Renal pelvis (tissue), 12 donors: ENCODE measurements at places on chromosomes 16 and 17. TPM values are rescaled to one million over a fixed set of nuclear protein-coding genes. Genes with fewer than 3 reads are reported as not detected.

- DNase-seq, result no peak
These were observed 700 bp downstream of the MFAP4 start for GRCh38 chr17:19386051-19386929.

- no peak for DNase-seq
These were observed 138.8 kb downstream of the PRKCA start for GRCh38 chr17:66441101-66441661.

DNA sequence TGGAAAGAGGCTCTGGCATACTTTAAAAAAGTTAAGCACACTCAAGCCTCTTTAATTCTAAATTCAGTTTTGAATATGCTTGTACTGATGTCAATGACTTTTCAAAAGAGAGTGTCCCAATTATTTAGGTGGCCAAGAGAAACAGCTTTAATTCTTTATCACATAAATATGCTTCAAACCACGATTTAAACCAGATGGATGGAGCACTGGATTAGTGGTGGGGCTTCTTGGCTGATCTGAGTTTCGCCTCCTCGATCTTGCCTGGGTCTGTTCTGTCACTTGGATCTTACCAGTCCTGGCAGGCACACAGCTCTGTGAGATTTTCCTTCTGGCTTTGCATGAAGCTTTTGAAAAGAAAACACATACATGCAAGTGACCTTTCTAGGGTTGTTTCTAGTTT, 467.8 kb downstream of the MAF start:
- DNase-seq, result peak; percentile 86

- DNase-seq, result no peak
These were observed 77.6 kb upstream of the KSR1 start for GRCh38 chr17:27378482-27379175.

The LRRC46 gene
- polyA plus RNA-seq, result 4.1 TPM

- no peak for DNase-seq
These were observed 5.0 kb downstream of the SOST start for GRCh38 chr17:43753493-43754129.

DNA sequence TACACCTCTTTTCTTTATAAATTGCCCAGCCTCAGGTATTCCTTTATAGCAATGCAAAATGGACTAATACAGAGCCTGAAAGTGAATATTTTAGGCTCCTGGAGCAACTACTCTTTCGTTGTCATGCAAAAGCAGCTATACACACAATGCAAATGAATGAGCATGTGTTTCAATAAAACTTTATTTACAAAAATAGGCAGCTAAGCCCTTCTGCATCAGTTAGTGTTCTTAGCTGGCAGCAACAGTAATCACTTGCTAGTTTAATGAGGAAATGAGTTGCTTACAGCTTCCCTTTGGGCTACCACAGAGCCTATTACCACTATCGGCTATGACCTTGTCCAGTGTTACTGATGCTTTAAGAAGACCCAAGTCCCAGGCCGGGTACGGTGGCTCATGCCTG, 402.9 kb downstream of the XYLT1 start:
- DNase-seq, result no peak

DNA sequence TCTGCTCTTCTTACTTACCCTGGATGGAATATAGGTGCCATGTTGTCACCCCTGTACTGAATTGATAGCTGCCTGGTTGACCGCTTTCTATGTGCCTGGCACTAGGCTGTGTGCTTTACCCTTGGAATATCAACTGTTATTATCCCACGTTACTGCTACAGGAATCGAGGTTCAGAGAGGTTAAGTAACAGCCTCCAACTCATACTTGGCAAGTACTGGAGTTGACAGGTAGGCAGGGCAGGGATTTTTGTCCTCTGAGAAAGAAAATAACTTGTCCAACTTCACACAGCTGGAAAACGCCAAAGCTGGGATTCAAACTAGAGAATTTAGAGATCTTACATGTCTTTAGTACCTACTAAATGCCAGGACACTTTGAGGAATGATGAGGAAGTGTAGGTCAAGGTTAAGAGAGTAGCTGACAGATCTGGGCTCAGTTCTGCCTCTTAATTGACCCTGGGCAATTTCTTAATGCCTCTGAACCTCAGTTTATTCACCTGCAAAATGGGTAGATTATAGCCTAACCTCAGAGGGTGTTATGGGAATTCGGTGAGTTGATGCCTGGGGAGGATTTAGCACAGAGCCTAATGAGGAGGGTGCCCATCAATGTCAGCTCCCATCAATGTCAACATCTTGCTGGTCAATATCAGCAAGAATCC, 25.8 kb downstream of the ITPRIPL2 start:
- DNase-seq, result no peak

The CTCF gene
- 71.9 TPM for polyA plus RNA-seq

GRCh38 chr16:48405907-48406306, 20.7 kb upstream of the SIAH1 start:
- DNase-seq, result no peak

The PYDC1 gene
- polyA plus RNA-seq, result not detected

DNA sequence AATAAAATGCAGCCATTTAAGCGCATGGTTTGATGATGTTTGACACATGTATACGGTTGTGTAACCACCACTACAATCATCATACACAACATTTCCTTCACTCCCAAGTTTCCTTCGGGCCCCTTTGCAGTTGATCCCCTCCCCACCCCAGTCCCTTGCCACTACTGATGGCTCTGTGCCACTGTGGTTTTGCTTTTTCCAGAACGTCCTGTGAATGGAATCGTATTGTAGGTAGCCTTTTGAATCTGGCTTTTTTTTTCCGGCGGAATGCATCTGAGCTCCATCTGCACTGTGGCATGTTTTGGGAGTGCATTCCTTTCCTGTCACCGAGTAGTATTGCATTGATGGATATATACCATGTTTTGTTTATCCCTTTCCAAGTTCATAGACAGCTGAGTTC, 15.1 kb upstream of the MAP2K3 start:
- DNase-seq, result no peak

DNA sequence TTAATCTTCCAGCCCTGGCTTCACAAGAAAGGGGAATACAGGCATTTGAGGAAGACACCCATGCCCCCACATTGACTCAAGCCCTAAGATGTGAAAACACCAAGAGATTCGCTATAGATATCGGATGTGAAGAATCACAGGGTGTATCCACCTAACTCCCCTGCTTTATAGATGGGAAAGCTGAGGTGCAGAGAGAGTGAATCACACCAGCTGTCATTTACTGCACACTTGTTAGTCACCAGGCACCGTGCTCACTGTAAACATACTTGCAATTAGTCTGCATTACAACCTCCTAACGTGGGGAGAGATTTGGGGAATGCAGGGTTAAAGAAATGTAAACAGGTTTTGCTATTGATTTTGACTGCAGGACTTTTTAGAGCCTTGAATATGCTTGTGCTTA, 325.5 kb downstream of the C16orf95 start:
- DNase-seq, result no peak

DNA sequence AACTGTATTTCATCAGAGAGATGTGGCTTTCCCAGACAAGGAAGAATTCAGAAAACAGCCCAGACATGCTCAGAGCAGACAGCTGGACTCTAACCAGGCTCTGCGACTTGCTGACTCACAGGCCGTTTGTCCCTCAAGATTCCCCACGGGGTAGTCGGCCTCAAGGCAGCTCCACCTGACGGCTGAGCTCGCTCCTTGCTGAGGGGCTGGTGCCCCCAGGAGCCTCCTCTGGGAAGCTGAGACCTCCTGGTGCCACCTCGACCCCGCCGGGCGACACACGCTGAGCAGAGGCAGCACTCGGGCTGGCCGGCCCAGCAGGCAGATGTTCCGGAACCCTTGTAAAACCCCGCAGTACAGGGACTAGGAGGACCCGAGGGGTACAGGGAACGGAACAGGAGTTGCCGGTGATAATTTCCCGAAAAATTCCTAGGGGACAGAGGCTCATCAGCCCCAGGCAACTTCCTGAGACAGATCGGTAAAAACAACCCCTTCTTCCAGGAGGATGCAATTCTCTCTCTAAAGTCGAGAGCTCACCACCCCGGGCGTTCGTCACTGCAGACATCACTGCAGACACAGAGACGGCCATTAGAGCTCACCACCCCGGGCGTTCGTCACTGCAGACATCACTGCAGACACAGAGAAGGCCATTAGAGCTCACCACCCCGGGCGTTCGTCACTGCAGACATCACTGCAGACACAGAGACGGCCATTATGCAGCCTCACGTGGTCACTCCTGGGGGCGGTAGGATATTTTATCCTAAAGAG, 19.9 kb downstream of the RPH3AL start:
- DNase-seq, result no peak

DNA sequence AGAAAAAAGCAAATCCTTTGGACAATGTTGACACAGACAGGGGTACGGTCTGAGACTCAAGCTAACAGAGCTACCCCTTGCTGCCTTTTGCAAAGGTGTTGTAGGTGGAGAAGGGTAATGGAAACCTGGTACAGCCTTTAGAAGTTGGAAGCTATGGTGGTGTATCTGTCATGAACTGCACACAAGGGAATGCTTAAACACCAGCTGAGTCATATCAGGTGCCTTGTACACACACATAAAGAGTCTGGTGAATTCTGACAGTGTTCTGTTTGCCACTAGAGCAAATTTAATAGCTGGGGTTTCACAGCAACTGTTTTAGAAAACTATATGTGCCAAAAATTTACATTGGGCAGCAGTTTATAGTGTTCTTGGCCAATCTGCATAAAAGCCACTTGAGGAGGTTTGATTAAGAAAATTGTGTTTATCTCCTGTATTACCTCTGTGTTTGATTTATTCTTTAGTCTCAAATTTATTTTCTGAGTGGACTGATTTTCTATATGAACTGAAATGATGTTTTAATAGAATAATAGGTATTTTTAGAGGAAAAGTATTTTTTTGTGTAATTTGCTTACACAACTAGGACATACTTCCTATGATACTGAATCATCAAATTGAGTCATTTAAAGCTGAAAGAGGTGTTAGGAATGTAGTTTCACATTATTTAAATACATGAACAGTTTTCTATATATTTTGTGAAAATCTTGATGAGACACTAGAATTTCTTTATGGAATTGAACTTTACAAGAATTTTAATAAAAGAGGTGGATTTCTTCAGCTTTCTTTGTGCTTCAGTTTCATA, 136.9 kb downstream of the MAP2K6 start:
- DNase-seq, result no peak

The TEX14 gene
- polyA plus RNA-seq, result 1.2 TPM

GRCh38 chr16:79598063-79598347, 2.5 kb downstream of the MAF start:
- no peak for DNase-seq

- peak; percentile 79 for DNase-seq
These were observed 42.4 kb downstream of the RAI1 start for GRCh38 chr17:17723354-17724261.

DNA sequence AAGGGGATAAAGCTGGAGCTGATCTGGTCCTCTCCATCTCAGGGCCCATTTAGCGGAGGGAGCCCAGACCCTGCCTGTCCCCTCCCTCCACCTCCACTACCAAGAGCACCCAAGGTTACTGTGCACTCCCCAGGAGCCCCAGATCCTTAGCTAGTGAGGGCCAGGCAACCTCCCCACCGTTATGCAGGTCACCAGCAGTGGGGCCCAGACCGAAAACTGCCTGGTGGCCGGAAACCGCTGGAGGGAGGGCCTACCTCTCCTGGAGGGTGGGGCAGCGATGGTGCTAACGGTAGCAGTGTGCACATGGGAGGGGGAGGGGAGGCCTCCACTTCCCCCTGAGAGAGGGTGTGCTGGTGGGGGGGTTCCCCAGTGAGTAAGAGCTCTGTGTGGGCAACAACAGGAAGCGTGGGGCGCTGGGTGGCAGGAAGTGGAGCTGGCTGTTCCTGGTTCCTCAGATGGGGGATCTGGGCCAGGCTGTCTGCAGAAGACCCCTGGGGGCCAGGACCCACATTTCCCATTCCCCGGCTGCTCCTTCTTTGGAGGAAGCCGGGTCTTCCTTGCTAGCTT, 4.4 kb downstream of the FMNL1 start:
- no peak for DNase-seq

The CYB5B gene
- polyA plus RNA-seq, result 133 TPM

The ZNF764 gene
- polyA plus RNA-seq, result 18.8 TPM

DNA sequence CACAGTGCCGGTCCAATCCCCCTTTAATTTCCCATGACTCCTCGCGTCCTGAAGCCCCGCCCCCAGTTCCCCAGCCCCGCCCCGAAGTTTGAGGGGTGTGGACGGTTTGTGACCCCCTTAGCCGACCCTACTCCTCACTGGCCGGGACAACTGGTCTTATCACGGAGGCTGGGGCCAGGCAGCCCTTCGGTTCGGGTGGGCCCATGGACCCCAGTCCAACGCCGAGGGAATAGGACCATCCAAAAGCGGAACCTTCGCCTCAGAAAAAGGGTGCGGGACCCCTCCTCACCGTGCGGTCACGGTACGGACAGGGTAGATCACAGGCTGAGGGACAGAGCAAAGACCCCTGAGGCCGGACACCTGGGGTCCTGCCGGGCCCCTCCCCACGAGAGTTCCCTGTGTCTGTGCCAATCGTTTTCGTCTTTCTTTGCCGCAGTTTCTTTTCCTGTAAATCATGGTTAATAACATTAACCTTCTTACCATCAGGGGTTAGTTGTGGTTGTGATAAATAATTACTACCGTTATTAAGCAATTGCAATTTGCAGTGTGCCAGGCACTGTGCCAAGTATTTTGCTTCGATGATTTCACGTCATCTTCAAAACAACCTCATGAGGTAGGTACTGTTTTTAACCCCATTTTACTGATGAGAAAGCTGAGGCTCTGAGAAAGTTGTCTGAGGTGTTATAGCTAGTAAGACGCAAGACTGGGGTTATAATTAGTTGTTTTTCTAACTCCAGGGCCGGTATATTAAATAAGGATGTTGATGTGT, 543 bp downstream of the TMUB2 start:
- DNase-seq, result no peak

DNA sequence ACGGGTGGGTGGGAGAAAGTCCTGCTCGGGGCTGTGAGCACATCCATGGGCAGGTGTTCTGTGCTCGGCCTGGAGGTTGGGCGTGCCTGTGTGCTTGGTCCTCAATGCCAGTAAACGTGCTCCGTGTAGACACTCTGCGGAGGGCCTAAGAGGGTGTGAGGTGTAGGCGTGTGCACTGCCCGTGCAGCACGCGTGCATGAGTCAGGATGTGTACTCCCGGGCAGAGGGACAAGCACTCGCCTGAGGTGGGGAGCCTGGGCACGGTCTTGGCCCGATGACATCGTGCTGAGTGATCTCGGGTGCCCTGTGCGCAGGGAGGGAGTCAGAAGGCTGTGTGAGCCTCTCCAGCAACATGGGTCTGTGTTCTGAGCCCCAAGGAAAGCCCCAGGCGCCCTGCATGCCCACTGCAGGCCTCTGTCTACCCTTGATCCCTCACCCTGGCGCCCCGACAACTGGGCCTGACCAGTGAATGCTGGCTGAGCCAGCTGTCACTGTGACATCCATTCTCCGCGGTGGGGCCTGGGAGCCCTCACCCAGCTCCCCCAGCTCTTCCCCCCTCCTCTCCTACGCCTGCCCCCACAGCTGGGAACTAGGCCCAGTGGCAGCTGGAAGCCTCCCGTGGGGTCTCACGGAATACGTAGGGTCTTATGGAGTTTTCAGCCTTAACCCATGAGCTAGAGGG, 23.5 kb upstream of the NXPH3 start:
- no peak for DNase-seq

DNA sequence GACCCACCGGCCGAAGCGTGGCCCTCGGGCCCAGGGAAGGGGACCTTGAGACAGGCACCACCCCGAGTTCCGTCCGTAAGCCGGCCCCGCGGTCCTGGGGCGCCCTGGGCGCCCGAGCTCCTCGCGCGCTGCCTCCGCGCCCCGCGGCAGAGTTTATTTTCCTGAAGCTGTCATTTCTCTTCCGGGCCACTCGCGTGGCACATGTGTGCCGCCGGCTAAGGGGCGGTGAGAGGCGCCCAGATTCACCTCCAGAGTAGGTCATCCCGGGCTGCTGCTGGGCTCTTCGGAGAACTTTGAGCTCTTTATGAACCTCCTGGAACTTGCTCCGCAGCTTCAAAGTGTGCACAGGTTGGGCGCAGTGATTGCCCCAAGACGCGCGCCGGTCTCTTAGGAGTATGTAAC, 489 bp downstream of the ZC3H18 start:
- no peak for DNase-seq

- no peak for DNase-seq
These were observed 21.1 kb downstream of the KCTD19 start for GRCh38 chr16:67305216-67306071.
